ENCODE measurements at places on chromosomes 4 and X. TPM values are rescaled to one million over a fixed set of nuclear protein-coding genes. Genes with fewer than 3 reads are reported as not detected.

Gene ENOX2
- 13.0 TPM for total RNA-seq

DNA sequence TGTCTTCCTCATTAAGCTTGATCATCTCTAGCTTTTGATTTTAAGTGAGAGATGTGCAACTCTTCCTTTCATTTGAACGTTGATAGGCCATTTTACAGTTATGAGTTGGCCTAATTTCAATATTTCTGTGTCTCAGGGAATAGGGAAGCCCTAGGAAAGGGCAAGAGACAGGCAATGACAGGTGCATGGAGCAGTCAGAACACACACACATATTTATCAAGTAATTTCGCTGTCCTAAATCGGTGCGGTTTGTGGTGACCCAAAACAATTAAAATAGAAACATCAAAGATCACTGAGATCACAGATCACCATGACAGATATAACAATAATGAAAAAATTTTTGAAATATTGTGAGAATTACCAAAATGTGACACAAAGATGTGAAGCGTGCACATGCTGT lies 87.7 kb upstream of the LSM6 start:
- DNase-seq: no peak

Gene SMIM10
- 4.0 TPM for total RNA-seq

DNA sequence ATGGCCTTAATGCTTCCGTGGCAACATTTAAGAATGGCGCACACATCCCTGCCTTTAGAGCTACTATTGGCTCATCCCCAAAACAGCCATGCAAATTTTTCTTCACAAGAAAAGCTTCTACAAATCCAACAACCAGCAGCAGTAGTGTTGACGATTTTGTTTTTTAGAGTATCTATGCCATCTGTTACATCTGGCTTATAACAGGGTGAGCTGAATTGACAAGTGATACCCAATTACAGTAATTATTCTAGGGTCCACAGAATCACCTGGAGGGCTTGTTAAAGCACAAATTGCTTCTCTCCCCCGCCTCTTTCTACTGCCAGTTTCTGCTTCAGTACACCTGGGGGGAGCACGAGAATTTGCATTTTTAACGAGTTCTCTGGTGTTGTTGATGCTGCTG lies 34.1 kb downstream of the DCHS2 start:
- no peak for DNase-seq

DNA sequence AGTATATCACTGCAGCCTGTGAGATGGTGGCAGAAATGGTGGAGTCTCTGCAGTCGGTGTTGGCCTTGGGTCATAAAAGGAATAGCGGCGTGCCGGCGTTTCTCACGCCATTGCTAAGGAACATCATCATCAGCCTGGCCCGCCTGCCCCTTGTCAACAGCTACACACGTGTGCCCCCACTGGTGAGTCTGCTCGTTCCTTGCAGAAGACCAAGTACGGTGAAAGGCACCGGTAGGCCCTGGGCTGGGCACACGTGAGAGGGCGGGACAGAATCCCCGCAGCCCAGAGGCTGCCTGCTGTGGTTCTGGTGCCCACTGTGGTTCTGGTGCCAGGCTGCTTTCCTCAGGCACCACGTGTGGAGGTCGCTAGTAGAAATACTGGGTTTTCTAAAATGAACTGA lies 31.2 kb upstream of the MSANTD1 start:
- DNase-seq: no peak

Gene PABPC1L2B
- total RNA-seq: not detected

DNA sequence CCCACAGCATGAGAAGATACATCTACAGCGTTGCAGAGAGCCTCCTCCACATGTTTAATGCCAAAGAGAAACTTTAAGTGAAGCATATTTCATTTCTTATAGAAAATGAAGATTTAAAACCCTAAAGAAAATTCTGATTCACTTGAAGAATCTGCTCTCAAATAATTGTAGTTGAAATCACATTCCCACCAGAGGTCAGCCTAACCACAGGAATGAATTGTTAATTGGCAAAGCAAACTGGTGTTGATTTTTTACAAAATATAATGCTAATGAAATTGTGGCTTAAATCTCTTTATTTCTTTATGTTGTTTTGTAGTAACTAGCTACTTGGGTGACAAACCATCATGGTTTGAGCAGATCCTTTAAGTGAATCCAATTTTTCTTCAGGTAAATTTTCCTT lies 31.1 kb upstream of the WDR17 start:
- DNase-seq: no peak

GRCh38 chr4:126604268-126604867 lies 1028.4 kb upstream of the INTU start:
- no peak for DNase-seq
